ENCODE measurements at places on chromosomes 4 and X.

DNA sequence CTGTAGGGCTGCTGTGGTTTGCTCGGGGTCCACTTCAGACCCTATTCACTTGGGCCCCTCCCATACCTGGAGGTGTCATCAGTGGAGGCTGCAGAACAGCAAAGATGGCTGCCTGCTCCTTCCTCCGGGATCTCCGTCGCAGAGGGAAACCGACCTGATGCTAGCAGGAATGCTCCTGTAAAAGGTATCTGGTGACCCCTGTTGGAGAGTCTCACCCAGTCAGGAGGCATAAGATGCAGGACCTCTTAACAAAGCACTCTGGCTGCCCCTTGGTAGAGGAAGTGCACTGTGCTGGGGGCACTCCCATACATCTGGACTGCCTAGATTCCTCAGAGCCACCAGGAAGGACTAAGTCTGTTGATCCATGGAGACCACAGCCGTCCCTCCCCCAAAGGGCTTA lies 296.9 kb downstream of the GRID2 start:
- no peak for DNase-seq

GRCh38 chr4:7857238-7857701 lies 82.4 kb downstream of the AFAP1 start:
- no peak for DNase-seq

DNA sequence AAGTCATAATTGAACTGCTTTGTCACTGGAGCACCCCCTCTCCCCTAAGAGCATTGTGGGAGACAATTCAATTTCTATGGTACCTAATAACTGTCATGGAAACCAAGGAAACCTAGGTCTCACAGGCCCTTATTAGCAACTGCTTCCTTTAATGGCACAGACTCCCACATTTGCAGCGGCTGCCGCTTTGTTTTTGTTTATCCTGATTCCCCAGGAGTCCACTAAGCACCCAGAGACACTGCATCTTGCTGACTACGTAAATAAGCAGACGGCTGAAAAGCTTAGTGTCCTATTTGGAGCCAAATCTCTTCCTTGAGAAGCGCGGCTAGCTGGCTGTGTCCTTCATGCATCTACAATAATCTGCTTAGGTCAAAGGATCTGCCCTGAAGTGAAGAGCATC lies 494.4 kb downstream of the TMA16 start:
- no peak for DNase-seq

DNA sequence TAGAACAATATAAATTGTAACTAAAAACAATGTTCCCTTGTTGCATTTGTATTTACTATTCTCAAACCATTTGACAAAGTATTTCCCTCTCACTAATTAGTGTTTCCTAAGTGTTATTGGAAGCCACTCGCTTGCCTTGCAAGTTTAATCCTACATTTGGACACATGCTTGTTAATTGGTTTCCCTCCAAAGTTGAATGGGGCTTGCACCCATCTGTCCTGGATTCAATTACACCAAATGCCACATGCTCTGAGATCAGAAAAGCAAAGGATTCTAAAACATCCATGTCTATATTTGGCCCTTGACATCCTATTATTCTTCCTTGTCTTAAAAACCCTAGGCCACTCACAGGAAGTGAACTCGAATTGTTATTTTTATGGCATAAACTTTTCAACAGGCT lies 146.6 kb downstream of the AMELX start:
- DNase-seq = no peak

GRCh38 chr4:183008492-183008891 lies 90.6 kb upstream of the WWC2 start:
- no peak for DNase-seq

DNA sequence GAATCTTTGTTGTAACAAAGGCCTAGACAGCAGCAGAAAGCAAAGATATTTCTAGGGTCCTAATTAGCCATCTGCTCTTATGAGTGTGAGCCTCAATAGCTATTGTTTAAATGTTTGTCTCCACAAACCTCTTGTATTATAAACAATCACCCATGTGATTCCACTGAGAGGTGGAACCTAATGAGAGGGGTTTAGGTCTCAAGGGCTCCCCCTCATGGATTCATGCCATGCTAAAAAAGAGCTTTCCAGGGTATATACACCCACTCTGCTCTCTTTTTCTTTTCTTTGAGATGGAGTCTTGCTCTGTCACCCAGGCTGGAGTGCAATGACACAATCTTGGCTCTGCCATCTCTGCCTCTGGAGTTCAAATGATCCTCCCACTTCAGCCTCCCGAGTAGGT lies 42.1 kb downstream of the TRIM61 start:
- no peak for DNase-seq

DNA sequence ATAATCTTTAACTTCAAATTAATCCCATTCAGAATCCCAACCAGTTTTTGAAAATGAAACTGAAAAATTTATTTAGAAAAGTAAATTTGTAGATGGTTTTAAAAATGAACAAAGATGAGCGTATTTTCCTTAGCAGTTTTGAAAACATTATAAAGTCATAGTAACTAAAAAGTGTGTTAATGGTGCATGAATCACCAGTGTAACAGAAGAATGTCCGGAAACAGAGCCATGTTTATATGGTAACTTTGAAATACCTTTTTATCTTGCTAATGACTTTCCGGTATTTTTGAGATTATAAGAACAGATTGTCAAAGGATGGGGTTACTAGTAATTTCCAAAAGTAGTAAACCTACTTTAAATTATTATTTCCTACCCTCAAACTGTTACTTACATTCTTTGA lies 145.9 kb downstream of the IRS4 start:
- DNase-seq = no peak

DNA sequence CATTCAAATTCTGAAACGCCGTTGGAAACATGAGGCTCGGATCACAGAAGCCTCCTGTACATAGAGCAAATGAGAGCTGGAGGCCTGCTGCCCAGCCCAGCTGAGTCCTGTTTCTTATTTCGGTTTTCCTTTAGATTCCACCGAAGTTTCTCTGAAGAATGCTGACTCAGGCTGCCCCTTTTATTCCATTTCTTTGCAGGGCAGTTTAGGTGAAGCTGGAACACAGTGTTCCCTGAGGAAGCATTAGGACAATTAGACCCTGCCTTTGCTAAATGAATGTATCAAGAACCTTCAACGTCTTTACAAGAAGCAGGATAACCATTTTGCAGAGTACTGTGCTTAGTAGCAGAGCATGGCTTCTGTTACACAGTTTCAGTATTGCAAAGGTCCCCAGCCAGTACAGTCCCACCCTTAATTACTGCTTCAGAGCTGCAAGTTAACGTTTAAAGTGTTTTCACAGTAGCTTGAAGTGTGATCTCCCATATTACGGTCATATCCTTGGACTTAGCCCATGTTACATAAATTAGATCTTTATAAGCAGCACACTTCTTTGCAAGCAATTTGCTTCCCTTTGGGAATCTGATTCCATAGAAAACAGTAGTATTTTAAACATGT lies 117.0 kb downstream of the TBL1X start:
- no peak for DNase-seq

DNA sequence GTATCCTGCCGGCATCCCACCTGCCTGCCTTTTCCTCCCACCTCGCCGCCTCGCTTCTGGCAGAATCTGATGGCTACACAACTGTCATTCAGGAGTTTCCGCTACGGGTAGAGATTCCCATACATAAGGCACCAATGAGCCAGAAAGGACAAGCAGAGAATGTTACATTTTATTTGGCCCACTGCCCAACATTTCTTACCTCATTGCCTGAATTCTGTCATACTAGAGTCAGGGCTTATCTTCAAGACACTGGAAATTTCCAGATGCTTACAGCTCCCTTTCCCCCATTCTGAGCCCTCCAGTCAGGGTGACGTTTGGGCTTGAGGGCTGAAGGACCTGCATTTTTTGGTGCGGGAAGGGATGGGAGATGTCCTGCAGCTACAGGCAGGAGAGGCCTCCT lies 113.0 kb downstream of the NHS start:
- DNase-seq = no peak

DNA sequence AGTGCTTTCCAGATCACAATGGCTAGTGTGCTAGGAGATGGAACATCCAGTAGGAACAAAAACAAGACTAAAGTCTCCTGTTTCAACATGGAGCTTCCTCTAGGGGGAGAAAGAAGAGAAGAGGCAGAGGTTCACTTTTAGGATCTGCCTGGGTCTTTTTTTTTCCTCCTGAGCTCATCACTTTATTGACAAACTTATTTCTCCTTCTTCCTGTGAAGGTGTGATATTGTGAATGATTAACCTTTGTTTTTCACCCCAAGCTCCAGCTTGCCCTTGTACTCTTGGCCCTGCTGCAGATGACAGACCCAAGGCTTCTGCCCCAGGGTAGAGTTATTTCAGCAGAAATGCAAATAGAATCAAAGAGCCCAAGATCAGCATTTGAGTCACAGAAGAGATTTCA lies 13.5 kb downstream of the PAGE4 start:
- DNase-seq = no peak

- no peak for DNase-seq
Measured at GRCh38 chr4:170716868-170717267, 627.1 kb upstream of the AADAT start.

DNA sequence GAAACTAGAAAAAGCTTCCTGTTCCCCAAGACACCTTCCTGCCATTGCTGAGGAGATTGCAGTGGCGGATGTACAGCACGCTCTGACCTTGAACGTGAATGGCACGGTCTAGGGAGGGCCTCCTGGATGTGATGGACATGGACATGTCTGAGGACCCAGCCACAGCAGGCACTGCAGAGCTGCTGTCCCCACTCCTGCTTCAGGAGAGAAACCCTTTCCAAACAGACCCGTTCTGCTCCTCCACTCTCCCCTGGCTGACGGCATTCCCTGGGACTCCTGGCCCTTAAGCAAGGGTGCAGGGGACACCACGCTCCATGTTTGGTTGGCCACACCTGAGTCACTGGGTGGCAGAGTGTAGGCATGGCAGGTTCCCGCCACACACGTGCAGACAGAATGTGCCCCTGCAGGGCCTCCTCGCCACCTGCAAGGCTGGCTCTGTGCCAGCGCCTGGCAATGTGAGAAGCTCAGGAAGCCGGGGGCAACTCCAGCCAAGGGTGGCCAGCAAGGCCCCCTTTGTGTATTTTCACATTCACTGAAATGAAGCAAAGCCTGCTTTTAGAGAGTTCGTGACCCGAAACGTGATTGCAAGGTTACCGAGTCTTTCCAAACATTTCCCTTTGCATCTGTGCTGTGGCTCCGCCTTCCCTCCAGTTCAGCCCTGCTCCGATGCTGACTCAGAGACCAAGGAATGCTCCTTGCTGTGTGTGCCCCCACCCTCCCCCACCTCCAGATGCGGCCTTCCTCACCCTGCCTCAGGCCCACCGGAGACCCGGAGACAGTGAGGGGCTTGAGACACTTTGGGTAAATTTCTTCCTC lies 46.1 kb downstream of the HTRA3 start:
- peak; percentile 13 for DNase-seq

- no peak for DNase-seq
Measured at GRCh38 chrX:23127586-23127985, 127.8 kb downstream of the DDX53 start.

DNA sequence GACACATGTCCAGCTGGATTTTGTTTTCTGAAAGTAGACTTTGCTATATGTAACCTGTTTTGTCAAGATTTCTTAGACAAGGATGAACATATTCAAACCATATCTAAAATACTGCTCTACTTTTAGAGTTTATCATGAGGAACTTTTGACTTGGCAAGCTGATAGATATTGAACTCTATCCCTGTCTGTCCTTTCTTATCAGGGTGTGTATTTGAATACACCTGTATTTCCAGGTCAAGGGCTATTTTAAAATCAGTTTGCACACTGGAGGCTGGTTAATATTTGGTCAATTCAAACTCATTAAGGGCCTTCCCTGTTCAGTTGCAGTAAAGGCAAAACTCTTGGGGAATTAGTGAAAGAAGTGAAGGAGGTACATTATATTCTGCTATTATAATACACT lies 2.3 kb downstream of the CDS1 start:
- no peak for DNase-seq

GRCh38 chr4:666436-666810 lies 7.7 kb downstream of the ATP5ME start:
- DNase-seq = no peak
